Vagina (tissue), 2 donors: ENCODE measurements at places on chromosomes 3 and 15.

DNA sequence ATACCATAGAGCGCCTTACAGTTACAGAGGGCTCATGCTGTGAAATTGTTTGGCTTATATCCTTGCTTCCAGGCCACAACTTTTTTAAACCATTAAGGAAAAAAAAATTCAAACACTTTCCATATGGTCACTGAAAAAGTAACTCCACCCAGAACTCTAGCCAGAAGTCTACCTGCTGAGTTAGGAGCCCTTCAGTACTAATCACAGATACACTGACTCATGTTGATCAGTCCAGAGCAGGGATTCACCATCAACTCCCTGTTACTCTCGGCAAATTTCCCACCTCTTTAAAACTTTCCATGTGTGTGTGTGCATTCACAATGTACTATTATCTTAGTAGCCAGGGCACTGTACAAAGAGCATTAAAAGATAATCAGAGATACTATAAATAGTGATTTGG lies 372.8 kb downstream of the MAGI1 start:
- no peak for DNase-seq
- H3K27me3 ChIP-seq, result no peaks in the 10 kb centered on the region
- H3K27ac ChIP-seq, result no peak overlapping the region
- H3K4me3 ChIP-seq, result no peak overlapping the region
- H3K36me3 ChIP-seq, result no peaks in the 10 kb centered on the region

DNA sequence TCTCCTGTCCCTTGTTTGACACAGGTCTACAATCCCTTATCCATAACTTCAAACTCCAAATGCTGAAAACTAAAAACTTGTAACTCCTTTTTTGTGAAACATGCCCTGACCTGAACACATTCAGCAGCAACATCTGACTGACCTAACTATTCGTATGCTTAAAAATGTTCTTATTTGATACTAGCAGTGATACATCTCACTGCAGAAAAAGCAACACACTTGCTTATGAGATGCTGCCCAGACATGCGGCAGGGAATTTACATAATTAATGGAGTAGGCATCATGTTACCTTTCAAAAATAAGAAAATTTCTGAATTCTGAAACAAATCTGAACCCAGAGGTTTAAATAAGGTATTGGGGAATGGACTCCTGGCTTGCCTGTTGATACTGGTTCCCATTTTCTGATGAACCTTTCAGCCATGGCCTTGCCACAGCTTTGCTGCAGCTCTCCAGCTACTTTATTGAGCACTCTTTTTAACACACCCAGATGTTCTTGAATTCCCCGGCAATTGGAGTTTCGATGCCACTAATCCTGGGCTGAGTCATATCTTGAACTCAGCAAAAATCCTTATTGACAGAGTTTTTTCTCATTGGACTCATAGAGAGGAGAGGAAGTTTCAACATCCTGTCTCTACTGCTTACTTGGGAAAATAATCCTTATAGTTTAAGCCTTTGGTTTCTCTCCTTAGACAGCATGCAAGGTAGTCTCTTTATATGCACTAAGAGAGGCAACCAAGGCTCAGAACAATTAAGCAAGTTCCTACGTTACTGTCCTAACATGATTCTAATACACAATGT lies 296.6 kb upstream of the LMCD1 start:
- no peak for DNase-seq
- no peaks in the 10 kb centered on the region for H3K36me3 ChIP-seq
- no peaks in the 10 kb centered on the region for H3K27me3 ChIP-seq

- H3K36me3 ChIP-seq, result no peaks in the 10 kb centered on the region
- no peak for DNase-seq
- no peak overlapping the region for H3K4me3 ChIP-seq
- H3K4me1 ChIP-seq, result peaks cover 6% of the 10 kb centered on the region
- no peak overlapping the region for H3K27ac ChIP-seq
- H3K27me3 ChIP-seq, result no peaks in the 10 kb centered on the region
Measured at GRCh38 chr3:151751161-151751560, 17.4 kb downstream of the AADACL2 start.

DNA sequence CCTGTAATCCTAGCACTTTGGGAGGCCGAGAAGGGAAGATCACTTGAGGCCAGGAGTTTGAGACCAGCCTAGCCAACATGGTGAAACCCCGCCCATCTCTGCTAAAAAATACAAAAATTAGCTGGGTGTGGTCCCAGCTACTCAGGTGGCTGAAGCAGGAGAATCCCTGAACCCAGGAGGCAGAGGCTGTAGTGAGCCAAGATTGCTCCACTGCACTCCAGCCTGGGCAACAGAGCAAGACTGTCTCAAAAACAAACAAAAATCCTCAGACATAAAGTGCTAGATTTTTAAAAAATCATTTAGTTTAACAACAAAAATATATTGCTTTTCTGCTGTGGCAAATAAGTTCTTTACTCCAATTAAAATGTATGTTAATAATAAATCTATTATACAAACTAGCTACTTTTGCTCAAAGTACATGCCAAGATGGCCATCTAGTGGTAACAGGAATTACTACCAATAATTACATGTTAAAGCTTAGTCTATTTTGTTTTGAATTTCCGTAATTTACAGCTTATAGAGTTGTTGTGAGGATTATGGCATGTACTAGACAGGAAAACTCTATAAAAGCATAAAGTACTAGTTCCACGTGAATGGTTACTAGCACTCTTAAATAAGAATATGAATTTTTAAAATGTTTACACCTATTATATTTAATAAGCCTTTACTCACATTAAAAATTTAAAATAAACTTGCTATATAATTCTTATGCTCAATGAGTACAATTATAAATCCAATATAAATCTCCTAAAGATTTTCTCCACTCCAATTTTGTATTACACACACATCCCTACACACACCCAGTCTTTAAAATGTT lies 39.0 kb downstream of the GABPB1 start:
- no peaks in the 10 kb centered on the region for H3K36me3 ChIP-seq
- no peaks in the 10 kb centered on the region for H3K4me1 ChIP-seq
- DNase-seq, result no peak
- no peak overlapping the region for H3K4me3 ChIP-seq
- H3K27ac ChIP-seq, result no peak overlapping the region

- no peaks in the 10 kb centered on the region for H3K27me3 ChIP-seq
- no peak for DNase-seq
- H3K36me3 ChIP-seq, result no peaks in the 10 kb centered on the region
- H3K4me3 ChIP-seq, result no peak overlapping the region
- H3K27ac ChIP-seq, result no peak overlapping the region
- H3K4me1 ChIP-seq, result peaks cover 22% of the 10 kb centered on the region
Measured at GRCh38 chr15:60417112-60417511, 19.3 kb upstream of the ANXA2 start.

GRCh38 chr15:74384881-74385643 lies 17.6 kb upstream of the CYP11A1 start:
- H3K4me3 ChIP-seq, result no peak overlapping the region
- peak overlapping the region; percentile 12 for H3K27ac ChIP-seq
- no peaks in the 10 kb centered on the region for H3K4me1 ChIP-seq
- no peaks in the 10 kb centered on the region for H3K27me3 ChIP-seq
- H3K36me3 ChIP-seq, result no peaks in the 10 kb centered on the region
- DNase-seq, result no peak

- no peak overlapping the region for H3K27ac ChIP-seq
- H3K4me3 ChIP-seq, result no peak overlapping the region
- no peak for DNase-seq
- H3K27me3 ChIP-seq, result no peaks in the 10 kb centered on the region
- H3K36me3 ChIP-seq, result no peaks in the 10 kb centered on the region
Measured at GRCh38 chr15:71581398-71581930, 228.9 kb upstream of the NR2E3 start.

- no peaks in the 10 kb centered on the region for H3K27me3 ChIP-seq
- H3K4me3 ChIP-seq, result no peak overlapping the region
- H3K36me3 ChIP-seq, result no peaks in the 10 kb centered on the region
- H3K27ac ChIP-seq, result no peak overlapping the region
- H3K4me1 ChIP-seq, result no peaks in the 10 kb centered on the region
Measured at GRCh38 chr3:76231258-76231657, 445.9 kb upstream of the ZNF717 start.

GRCh38 chr3:193509103-193509965 lies 45.4 kb downstream of the ATP13A4 start:
- H3K4me3 ChIP-seq, result no peak overlapping the region
- no peaks in the 10 kb centered on the region for H3K27me3 ChIP-seq
- no peak for DNase-seq

GRCh38 chr3:47428662-47429061 lies 47.1 kb downstream of the SCAP start:
- H3K27ac ChIP-seq, result no peak overlapping the region
- no peaks in the 10 kb centered on the region for H3K4me1 ChIP-seq
- H3K4me3 ChIP-seq, result no peak overlapping the region
- no peaks in the 10 kb centered on the region for H3K36me3 ChIP-seq
- no peak for DNase-seq
- H3K27me3 ChIP-seq, result no peaks in the 10 kb centered on the region

DNA sequence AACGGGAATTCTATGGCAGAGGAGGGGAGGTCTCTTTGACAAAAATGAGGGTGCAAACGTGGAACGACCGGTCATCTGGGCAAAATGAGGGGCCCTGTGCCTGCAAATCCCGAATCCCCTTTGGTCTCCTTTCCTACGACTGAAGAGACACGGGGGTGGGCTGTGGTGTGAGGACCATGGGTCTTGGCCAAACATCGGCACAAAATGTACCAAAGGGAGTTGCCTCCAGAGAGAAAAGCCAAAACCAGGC lies 498 bp downstream of the ZNF280D start:
- H3K4me3 ChIP-seq, result peak overlapping the region; percentile 86
- no peaks in the 10 kb centered on the region for H3K36me3 ChIP-seq
- peaks cover 70% of the 10 kb centered on the region for H3K4me1 ChIP-seq
- no peak for DNase-seq

DNA sequence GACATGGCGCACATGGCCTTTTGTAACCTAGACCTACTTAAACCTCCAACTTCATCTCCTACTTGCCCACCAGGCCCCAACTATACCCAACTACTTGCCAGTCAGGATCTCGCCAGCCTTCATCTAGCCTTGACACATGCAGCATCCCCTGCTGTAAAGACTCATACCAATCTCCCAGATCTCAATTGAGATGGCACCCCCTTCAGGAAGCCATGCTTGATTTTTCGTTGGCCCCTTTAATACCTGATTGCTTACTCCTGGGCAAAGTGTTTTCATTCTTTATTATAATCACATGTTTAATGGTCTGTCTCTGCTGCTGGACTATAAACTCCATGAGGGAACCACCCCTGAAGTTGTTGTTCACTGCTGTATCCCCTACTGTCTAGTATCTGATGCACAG lies 150.8 kb downstream of the SOX2 start:
- H3K4me1 ChIP-seq, result no peaks in the 10 kb centered on the region
- H3K4me3 ChIP-seq, result no peak overlapping the region
- H3K27me3 ChIP-seq, result no peaks in the 10 kb centered on the region
- no peaks in the 10 kb centered on the region for H3K36me3 ChIP-seq
- no peak overlapping the region for H3K27ac ChIP-seq
- DNase-seq, result no peak

GRCh38 chr15:58694641-58695398 lies 54.7 kb downstream of the ADAM10 start:
- DNase-seq, result no peak
- no peaks in the 10 kb centered on the region for H3K27me3 ChIP-seq
- no peaks in the 10 kb centered on the region for H3K36me3 ChIP-seq
- no peak overlapping the region for H3K4me3 ChIP-seq
- no peak overlapping the region for H3K27ac ChIP-seq
- peaks cover 14% of the 10 kb centered on the region for H3K4me1 ChIP-seq

DNA sequence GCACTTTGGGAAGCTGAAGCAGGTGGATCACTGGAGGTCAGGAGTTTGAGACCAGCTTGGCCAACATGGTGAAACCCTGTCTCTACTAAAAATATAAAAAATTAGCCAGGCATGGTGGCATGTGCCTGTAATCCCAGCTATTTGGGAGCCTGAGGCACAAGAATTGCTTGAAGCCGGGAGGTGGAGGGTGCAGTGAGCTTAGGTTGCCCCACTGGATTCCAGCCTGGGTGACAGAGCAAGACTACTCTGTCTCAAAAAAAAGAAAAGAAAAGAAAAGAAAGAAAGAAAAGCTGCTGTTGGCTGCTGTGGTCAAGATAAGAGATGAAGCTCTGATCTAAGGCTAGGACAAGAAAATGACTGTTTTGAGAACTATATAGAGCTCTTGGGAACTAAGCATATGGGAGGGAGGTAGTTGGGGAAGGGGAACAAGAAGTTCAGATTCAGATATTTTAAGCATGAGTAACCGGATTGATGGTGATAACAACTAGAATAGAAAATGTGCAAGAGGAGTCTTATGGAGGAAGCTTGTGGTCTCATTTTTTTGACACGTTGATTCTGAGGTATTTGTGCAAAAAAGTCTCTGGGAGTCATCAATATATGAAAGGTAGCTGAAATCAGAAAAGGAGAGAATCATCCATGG lies 25.7 kb downstream of the DNAH12 start:
- no peak for DNase-seq
- no peaks in the 10 kb centered on the region for H3K4me1 ChIP-seq
- no peak overlapping the region for H3K4me3 ChIP-seq
- H3K27me3 ChIP-seq, result no peaks in the 10 kb centered on the region
- no peak overlapping the region for H3K27ac ChIP-seq
- no peaks in the 10 kb centered on the region for H3K36me3 ChIP-seq

DNA sequence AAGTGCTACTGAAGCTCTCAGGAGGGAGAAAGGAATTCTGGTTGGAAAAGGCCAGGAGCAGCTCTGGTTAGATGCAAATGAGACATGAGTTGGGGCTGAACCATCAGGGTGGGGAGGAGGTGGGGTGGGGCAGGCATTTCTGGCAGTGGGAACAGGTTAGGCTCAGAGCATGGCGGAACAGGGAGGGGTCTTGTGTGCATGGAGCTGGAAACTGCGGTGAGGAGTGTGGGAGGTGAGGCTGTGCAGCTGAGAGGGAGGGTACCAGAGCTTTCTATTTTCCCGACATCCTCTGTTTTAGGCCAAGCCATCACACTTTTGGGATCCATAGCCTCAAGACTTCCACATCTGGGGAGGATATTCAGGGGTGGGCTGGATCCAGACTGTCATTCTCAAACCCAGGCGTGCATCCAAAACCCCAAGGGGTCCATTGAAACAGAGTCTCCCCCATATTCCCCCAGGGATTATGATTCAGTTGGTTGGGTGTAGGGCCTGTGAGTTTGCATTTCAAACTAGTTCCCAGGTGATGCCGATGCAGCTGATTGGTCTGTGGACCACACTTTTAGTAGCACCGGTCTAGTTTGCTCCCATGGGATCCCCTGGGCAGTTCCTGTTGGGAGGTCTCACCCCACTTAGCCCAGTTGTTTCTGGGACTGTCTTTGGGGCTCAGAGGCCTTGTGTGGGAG lies 100.9 kb upstream of the TLE3 start:
- peaks cover 67% of the 10 kb centered on the region for H3K4me1 ChIP-seq
- H3K4me3 ChIP-seq, result no peak overlapping the region
- DNase-seq, result no peak
- no peak overlapping the region for H3K27ac ChIP-seq
- H3K36me3 ChIP-seq, result no peaks in the 10 kb centered on the region
- H3K27me3 ChIP-seq, result no peaks in the 10 kb centered on the region

- H3K36me3 ChIP-seq, result no peaks in the 10 kb centered on the region
- no peak overlapping the region for H3K27ac ChIP-seq
- H3K4me3 ChIP-seq, result no peak overlapping the region
- H3K27me3 ChIP-seq, result no peaks in the 10 kb centered on the region
Measured at GRCh38 chr3:153957421-153957820, 163.8 kb upstream of the ARHGEF26 start.
